ENCODE measurements at places on chromosomes 1 and 21.

GRCh38 chr1:80457409-80457808 lies 1343.3 kb upstream of the ADGRL2 start:
- no peak for DNase-seq

- no peak for DNase-seq
Measured at GRCh38 chr1:94120991-94121390, at the start of gene ABCA4. Gene ABCA4, minus strand, starts transcription at chr1:94121148. Its CDS starts 103 bp downstream, at chr1:94121045.

DNA sequence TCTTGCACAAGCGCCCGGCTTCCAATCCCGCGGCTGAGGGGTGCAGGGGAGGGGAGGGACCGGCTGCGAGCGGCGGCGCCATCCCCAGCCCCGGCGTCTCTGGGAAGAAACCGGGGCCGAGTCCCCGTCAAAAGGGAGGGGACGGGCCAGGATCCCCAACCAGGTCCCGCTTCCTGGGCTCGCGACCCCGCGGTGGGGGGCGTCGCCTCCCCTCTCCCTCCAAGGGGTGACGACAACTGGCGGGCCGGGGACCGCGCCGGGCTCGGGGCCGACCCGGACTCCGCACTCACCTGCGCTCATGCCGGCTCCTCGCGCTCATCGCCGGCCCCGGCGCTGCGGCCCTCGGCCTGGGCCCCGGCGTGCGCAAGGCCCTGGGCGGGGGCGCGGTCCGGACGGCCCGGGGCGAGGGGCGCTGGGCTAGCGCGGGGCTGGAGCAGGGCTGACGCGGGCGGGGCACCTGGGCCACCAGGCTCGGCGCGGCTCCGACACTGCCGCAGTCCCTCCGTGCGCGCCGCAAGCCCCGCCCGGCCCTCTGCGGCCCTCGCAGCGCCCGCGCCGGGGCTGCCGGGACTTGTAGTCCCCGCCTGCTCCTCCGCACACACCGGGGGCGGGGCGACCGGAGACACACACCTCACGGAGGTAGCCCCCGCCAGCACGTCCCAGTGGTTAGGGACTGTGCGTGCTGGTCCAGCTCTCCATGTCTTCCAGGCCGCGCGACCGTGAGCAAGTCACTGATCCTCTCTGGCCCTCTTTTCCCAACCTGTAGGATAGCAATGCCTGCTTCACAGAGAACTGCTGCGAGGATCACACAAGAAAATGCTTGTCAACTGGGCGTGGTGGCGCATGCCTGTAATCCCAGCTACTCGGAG lies at the start of gene ATP13A2:
TSS of gene ATP13A2 (minus strand) at position 490 of the 869 bp plus-strand sequence. CDS start at position 300, 190 bp downstream.
- peak; percentile 78 for DNase-seq

DNA sequence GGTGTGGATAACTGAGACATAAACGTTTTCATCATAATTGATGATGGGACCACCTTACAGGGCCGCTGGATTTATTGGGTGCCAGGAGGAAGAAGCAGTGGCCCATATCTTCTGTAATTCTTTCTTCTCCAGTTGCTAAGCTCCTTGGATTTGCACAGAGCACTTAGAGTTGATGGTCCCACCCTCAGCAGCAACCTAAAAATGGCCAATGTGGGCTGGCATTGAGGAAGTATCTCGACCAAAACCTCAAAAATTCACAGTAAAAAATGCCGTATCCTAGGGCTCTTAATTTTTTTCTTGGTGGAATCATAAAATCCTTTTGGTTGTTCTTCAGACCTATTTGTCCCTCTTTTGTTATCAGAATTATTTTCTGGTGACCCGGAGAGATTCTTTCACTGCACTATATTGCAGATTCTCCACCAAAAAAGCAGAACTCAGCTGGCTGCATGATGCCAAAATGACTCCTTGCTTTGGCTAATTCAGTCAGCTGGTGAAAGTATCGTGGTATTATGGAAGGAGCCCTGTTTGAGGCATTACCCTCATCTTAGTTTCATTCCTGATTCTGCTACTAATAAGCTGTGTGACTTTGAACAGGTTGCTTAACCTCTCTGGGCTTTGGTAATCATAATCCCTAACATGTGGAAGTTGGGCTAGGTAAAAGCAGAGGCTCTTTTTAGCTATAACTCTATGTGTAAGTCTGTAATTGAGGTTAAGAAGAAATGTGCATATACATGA lies 27.6 kb downstream of the KIRREL1 start:
- peak; percentile 56 for DNase-seq

DNA sequence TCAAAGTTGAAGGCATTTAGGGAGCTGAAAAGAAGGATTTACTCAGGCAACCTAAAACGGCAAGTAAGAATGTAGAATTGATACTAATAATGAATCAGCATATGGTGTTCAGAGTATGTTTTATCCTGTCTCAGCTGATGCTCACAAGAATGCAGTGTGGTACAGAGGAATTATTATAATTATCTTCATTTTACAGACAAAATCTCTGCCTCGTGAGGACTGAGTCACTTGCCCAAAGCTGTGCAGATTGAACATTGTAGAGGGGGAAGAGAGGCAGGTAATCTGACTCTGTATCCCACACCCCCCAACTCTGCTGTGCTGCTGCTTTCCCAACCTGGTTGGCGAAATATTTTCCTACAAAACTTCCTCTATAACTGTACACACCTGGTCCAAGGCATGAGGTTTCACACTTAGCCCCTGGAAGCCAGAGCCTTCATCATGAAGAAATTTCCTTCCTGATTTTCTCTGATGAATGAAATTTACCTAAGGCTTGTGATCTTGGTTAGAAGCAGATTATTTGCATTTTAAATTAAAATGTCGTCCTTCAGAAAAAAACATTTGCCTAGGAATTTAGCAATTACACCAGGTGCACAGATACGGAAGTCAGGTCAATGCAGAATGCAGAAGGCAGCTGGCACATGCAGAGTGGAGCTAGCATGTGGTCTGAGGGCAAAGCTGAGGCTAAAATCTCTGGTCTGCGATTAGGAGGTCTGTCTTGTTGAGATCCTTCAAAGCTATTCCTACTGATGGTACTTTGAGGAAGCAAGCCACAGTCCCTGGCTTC lies 52.8 kb downstream of the DPT start:
- peak; percentile 18 for DNase-seq

DNA sequence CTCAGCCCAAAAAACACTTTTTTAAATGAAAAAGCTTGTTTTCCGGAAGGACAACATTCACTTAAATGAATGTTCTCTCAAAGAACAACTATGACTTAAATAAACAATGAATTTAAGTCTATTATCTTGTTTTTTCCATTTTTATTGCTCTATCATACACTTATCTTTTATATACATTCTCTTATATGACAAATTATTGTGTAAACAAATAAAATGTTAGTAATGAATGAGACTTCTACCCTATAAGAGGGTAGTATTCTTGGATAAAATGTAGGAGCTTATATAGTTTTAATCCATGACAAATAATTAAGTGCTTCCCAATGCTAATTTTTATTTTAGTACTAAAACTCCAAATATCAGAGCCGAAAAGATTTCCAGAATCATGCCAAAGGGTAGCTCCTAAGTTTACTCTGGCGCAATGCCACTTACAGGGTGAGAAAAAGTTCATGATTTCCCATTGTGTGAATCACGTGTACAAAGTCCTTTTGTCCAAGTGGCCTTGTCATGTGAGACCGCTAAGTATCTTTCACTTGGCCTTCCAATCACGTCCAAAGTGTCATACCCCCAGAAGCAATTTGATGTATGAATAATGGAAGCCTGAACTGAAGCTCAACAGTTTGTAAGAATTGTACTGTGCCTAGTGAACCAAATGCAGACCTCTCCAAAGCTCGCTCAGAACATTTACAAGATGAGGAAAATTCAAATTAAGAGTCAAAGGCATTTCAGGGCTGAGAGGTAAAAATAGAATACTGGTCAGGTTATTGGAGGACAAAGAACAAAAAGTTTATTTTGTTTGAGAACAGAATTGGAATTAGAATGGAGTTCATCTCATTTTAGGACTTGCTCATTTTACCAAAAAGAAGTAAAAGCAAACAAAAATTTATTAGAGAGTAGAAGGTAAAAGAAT lies 56.6 kb upstream of the C1orf21 start:
- no peak for DNase-seq

- no peak for DNase-seq
Measured at GRCh38 chr1:8481650-8482380, 163.9 kb downstream of the SLC45A1 start.
